ENCODE measurements at places on chromosomes 5 and 9.

DNA sequence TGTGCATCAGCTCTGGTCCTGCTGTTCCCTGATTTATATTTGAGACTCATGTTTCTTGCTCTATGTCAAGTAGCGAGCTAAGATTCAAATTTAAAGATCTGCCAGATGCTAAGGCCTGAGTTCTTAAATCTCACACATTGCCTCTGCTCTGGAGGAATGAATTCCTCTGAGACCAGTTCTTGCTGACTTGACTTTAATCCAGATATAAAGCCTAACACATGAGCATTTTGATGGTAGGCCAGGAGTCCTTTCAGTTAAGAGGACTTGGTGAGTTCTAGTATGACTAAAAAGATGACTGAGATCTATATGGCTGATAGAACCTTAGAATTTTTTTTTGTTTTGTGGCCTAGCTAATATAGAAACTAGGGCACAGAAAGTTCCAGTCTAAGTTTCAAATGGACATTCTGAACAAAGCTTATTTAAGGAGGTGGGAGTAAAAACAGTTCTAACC is 1.3 kb upstream of the INIP start:
- DNase-seq: no peak

- no peak for DNase-seq
These were observed 21.3 kb upstream of the LMX1B start for GRCh38 chr9:126592461-126592860.

DNA sequence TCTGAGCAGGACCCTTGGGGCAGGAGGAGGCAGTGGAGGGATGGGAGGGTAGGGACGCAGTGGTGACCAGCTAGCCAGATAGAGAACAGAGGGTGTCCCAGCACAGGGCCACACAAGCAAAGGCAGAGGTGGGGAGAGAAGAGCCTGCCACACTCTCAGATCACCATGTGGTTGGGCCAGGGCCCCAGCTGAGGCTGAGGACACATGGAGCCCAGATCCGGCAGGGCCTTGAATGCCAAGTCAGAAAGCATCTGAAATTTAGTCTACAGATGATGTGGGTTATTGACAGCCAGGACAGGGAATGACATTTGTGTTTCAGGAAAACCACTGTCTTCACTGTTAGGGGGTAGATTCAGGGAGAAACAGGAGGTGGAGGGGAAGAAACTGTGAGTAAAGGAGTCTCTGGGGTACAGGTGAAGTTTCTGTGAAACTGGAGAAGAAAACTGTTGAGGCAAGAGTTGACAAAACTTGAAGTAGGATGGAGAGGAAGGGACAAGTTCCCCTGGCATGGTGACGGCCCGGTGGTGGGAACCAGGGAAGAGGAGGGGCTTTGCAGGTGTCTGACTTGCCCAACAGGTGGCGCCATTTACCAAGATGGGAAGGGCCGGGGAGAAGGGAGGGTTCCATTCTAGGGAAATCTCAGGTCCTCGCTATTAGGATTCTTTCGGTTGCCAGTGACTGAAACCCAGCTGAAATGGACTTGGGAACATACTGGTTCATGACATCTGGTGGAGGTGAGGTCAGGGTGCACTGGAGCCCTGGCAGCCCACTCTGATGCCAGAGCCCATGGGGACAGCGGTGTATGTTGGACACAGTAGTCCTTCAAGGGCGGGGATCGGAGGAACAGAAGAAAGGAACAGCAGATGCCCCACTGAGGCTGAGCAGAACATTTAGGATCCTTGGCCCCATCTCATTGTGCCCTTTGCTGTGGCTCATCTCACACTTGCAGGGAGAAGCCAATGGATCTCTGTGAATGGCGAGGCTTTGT is 100.1 kb downstream of the KCNIP1 start:
- peak; percentile 79 for DNase-seq

- DNase-seq: no peak
These were observed 64.2 kb upstream of the RANBP3L start for GRCh38 chr5:36365896-36366295.

Data from HTR-8/SVneo (cell line).